ENCODE measurements at places on chromosomes 1 and 21.
A peak's percentile ranks its signal among the peaks of the same experiment; 100 is the strongest.

GRCh38 chr1:32014199-32014947 is 705 bp downstream of the KHDRBS1 start:
- DNase-seq = peak; percentile 35

- no peak for DNase-seq
Observed at GRCh38 chr1:58586271-58586670, 9.2 kb upstream of the TACSTD2 start.

DNA sequence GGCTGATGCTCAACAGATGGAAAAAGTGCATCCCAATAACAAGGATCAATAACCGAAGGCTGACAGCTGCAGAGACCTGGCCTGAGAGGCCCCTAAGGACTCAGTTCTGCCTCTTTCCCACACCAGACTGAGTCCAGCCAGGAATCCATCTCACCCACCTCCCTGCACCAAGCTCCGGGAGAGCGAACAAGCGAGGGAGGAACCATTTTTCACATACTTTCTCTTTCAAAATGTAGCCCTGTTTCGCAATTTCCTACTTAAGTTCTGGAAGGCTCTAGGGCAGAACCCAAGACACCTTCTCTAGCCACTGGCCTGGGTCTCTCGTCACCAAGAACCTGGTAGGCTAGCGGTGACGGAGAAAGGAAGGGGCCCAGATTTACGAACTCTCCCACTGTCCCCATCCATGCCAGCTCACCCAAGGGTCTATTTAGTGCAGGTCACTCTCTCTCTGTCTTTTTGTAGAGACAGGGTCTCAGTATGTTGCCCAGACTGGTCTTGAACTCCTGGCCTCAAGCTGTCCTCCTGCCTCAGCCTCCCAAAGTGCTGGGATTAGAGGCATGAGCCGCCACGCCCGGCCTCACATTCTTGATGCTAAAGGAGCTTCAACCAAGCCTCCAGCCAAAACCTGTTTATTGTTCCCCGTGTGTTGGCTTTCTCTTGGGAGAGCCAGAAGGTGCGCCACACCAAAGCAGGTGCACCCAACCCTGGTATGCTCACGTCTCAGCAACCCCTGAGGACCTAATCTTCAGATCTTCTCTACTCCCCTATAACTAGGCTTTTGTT is 10.9 kb upstream of the GNL2 start:
- no peak for DNase-seq

DNA sequence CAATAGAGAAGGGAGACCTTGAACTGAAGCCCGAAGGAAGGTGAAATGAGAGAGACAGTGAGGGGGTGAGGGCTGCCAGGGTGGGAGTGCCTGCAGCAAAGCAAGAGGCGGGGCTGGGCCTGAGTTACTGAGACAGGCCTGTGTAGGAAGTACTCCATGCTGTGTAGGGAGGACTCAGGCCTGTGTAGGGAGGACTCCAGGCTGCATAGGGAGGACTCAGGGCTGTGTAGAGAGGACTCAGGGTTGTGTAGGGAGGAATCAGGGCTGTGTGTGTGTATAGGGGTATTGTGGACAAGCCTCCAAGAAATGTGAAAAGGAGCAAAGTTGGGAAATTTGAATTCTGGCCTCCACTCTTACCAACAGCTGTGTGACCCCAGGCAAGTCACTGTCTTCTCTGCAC is 133.8 kb upstream of the CACNA1E start:
- DNase-seq = no peak

DNA sequence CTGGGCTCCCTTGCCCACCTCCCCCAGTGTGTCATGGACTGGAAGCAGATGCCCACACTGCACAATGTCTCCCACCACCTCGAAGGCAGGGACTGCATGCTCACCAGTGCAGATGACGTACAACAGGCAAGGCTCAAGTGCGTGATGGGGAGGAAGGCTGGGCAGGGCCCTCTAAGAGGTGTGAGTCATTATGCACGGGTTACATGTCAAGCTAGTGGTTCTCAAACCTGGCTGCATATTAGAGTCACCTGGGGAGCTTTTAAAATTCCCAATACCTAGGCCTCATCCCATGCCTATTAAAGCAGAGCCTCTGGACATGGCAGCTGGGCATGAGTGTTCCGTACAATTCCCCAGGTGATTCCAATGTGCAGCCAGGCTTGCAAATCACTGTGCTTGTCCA is 137.9 kb upstream of the NGF start:
- DNase-seq = no peak

DNA sequence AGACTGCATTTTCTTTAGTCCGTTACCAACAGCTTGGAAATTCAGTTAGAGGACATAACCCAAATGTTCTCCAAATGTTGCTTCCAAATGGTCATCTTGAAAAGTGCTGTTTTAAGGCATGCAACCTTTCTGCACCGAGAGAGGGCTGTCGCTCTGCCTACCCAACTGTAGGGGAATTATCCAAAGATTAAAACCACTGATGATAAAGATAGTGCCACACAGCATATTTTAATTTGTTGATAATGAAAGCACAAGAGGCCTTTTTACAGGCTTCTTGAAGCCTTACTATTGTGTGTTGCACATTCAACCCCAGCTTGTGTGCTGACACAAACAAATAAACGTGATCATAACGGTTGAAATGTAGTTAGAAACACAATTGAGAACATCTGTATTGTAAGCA is 121.5 kb downstream of the LMO4 start:
- no peak for DNase-seq

DNA sequence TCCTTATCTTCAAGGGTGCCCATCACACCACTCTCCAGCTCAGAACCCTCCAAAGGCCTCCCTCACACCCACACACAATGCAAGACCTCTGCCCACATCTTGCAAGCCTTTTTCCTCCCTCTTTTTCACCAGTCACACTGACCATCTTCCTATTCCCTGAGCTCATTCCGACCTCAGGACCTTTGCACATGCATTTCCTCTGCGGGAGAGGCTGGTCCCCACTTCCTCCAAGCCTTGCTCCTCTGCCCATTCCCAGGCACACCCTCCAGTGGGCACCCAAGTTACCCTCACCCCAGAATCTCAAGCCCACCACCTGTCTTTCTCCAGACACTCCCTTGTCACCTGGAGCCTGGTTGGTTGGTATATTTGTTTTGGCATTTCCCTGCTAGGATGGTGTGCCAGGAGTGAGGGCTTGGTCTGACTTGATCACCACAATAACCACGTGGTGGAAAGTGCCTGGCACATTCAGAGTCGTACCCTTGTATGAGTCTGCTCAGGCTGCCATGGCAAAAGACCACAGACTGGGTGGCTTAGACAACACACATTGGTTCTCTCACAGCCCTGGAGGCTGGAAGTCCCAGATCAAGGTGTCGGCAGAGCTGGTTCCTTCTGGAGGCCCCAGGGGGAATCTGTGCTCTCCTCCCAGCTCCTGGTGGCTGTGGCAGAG is 13.2 kb downstream of the MX2 start:
- DNase-seq = no peak

GRCh38 chr1:62391369-62391971 is 45.4 kb upstream of the USP1 start:
- DNase-seq = no peak

GRCh38 chr1:181440510-181440909 is 42.8 kb upstream of the CACNA1E start:
- DNase-seq = no peak

DNA sequence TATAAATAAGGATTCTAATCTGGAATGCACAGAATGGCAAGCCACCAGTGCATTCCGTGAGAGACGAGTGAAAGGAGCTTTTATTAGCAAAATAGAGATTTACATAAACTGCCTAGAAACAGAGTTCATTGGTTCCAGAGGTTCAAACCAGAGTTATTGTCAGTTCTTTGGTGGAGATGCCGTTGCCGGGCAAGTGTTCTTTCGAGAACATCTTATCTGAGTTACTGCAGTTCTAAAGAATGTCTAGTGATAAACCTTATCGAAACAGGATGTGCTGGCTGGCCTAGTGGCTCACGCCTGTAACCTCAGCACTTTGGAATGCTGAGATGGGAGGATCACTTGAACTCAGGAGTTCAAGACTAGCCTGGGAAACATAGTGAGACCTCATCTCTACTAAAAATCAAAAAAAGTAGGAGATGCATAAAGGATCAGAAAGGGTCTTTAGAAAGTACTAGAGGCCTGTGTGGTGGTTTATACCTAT is 19.9 kb upstream of the EVI5 start:
- DNase-seq = peak; percentile 90

DNA sequence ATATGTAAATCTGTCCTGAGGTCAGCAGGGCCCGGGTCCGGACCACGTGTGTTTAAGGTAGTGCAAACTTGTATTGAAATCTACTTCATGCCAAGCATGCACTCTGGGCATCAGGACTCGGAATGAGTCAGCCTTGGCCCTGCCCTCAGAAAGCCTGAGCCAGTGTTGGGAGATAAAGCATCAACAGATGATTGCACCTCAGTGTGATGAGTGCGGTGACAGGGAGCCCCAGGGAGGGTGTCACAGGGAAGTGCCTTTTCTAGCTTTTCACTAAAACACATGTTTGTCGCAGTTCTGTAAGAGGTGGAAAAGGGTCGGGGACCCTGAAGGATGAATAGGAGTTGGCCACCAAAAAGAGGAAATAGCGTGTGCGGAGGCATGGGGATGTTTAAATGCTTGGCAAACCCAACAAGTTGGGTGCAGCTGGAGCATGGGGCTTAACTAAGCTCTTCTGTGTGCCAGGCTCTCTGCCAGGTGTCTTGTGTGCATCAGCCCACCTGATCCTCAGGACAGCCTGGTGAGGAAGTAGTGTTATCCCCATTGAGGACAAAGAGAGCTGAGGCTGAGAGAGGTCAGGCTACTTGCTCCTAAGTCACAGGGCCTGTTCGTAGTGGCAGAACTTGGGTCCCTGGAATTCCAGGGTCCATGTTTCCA is 48.2 kb upstream of the EPB41 start:
- DNase-seq = no peak

GRCh38 chr1:234125283-234125682 is 220.8 kb downstream of the SLC35F3 start:
- no peak for DNase-seq

DNA sequence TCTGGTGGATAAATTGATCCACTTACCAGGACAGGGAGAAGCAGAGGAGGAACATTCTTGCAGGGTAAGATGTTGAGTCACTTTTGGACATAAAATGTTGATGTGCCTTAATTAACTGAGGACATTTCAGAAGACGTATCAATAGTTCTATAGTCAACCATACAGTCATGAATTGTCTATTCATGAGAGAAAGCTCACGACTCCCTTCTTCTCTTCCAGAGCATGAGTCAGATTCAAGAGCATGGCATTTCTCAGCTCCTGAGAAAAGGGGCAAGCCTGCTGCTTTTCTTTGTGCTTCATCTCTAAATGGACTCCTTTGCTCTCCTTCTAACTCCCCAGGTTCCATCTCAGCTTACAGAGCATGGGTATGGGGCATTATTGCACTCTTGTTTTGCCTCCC is 55.7 kb downstream of the ADGRL4 start:
- DNase-seq = no peak

DNA sequence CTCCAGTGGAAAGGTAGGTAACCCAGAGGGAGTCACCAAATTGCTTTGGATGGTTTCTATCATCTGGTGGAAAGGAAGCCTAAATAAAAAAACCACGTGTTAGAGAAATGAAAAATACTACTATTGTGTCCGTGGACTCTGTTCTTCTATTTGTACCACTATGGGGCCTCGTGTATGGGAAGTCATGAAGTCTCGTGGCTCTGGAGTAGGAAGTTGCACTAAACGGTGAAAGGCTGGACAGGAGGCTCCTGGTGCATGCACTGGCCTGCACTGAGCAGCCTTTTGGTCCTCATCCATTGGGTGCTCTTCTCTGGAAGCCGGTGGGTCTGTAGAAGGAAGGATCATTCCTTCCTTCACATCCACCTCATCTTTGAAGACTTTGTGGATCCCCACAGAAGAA is 17.0 kb downstream of the F3 start:
- no peak for DNase-seq
